ENCODE measurements at places on chromosomes 11 and 22.
A peak's percentile ranks its signal among the peaks of the same experiment; 100 is the strongest.

- DNase-seq, result no peak
Observed at GRCh38 chr11:75814363-75814676, 690 bp upstream of the UVRAG start.

GRCh38 chr11:70500076-70500847 lies 101.9 kb downstream of the CTTN start:
- DNase-seq, result peak; percentile 18

DNA sequence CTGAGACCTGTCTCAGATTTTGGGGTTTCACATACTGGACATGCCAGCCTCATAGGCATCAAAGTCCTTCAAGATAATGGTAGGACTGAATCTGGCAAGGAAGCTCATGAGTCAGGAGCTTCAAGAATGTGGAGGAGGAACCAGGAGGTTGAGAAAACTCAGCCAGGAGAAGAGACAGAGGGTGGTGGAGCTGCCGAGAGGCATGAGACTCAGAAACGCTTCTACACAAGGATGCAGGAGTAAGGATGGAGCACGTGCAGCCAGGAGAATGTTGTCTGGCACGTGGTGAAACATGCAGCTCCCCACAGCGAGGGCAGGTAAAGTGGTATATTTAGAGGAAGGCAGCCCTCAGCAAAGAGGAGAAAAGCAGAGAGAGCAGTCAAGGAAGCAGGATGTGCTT lies 148.7 kb upstream of the ISX start:
- DNase-seq, result no peak

DNA sequence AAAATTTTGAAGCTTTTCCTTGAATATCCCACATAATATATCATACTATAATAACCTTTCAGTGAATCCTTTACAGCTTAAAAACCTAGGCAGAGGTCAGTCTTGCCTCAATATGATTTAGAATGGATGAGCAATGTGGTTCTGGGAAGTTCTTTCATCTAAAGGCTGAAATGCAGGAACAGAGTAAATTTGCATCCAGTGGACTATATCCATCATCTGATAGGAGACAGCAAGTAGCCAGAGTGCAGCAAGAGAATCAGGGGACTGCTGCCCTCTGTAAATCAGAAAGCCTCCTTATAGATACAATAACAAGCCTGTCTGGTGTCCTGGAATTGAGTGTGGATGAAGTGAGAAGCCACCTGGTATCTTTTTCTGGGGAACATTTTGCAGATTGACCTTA lies 748.3 kb upstream of the CCDC90B start:
- no peak for DNase-seq

DNA sequence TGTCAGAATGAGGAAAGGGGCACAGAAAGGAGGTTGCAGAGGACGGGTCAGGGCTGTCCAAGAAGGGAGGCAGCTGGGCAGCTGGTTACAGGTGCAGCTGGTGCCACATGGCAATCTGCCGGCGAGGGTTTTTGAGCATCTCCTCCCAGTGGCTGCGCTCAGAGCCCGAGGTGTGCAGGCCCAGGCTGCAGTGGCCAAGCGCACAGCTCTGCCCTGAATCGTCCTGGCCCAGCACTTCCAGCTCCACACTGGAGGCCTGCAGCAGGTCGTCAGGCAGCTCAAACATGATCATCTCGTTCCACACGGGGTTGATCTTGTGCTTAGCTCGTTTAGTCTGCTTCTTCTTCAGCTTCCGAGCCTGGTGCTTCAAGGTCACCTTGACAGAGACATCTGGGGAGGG lies 42.2 kb downstream of the SYT13 start:
- DNase-seq, result no peak

DNA sequence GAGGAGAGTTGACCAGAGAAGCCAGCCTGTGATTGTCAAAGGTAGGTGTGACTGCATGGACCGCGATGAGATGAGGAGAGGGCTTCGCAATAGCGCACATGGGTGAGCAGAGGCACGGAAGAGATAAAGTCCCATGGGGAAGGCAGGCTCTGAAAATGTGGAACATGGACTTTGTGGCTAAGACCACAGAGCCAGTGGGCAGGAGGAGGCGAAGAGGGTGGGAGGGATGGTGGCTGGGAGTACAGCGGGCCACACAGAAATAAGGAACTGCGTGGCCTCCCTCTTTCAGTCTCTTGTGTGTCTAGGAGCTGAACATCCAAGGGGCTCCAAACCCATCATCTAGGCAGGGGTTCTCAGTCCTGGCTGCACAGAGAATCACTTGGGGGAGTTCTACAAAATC lies 98.6 kb downstream of the TENM4 start:
- no peak for DNase-seq

- no peak for DNase-seq
Observed at GRCh38 chr11:106794058-106794457, 224.2 kb downstream of the GUCY1A2 start.

- DNase-seq, result no peak
Observed at GRCh38 chr11:30244265-30244664, 13.5 kb downstream of the FSHB start.

DNA sequence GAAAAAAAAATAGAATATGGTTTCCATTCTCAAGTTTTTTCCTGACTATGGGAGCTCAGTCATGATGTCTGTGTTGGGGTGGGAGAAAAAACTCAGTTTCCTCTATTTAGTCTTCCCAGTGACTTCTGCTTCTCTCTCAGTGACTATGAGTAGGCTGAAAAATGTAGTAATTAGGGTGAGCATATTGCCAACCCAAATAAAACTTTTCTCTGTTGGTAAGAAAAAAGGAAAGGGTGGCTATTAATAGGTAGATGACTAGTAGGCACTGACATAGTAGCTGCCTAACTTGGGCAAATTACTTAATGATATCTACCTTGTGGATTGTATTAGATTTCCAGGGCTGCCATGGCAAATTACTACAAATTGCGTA lies 34.2 kb upstream of the BIRC3 start:
- DNase-seq, result no peak

All from heart left ventricle (tissue), 16 donors.